ENCODE measurements at places on chromosomes 7 and 10. TPM values are rescaled to one million over a fixed set of nuclear protein-coding genes. Genes with fewer than 3 reads are reported as not detected.

The SPAM1 gene
- not detected for total RNA-seq

The PRLHR gene
- not detected for total RNA-seq

The HOXA11 gene
- 4.0 TPM for total RNA-seq

The ADAM12 gene
- 0.20 TPM for total RNA-seq

The ATOH7 gene
- total RNA-seq, result not detected

The SNCG gene
- 77.7 TPM for total RNA-seq

The TMEM178B gene
- total RNA-seq, result not detected
